ENCODE measurements at places on chromosomes 3 and 15.

DNA sequence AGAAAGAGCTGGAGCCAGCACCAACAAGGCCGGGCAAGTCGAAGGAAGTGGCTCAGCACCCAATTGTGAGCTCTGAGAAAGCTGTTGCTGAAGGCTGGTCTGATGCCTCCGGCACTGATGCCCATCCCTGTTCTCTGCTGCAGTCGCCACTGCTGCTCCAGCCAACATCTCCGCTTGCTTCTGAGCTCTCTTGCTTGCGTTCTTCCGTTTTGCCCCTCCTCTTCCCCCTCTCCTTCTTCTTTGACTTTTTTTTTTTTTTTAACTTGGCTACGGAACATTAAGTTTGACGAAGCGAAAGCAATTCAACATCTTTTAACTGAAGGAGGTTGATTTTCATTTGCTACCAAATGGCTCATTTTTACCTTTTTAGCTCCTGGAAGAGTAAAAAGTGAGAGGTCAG lies 442.9 kb downstream of the MCTP2 start:
- no peak for DNase-seq

- DNase-seq, result no peak
Observed at GRCh38 chr3:12856626-12857025, 15.3 kb upstream of the RPL32 start.

DNA sequence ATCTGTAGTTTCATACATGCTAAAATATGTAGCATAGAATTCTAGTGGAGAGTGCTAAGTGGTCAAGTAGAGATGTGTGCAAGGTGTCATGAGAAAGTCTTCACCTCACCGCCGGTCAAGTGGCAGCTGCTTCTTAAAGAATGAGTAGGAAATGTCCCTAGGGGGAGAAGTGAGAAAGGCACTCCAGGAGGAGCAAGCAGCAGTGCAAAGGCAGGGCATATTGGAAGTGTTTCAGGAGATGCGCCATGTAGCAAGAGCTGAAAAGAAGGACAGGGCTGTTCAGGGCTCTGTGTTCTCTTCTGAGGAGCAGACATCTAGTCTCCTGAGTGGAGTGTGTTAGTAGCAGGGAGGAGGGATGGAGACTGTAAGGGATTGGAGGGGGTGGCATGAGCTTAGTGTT lies 312.4 kb upstream of the SEMA6D start:
- no peak for DNase-seq

- DNase-seq, result no peak
Observed at GRCh38 chr15:79115986-79116665, 25.5 kb upstream of the RASGRF1 start.

DNA sequence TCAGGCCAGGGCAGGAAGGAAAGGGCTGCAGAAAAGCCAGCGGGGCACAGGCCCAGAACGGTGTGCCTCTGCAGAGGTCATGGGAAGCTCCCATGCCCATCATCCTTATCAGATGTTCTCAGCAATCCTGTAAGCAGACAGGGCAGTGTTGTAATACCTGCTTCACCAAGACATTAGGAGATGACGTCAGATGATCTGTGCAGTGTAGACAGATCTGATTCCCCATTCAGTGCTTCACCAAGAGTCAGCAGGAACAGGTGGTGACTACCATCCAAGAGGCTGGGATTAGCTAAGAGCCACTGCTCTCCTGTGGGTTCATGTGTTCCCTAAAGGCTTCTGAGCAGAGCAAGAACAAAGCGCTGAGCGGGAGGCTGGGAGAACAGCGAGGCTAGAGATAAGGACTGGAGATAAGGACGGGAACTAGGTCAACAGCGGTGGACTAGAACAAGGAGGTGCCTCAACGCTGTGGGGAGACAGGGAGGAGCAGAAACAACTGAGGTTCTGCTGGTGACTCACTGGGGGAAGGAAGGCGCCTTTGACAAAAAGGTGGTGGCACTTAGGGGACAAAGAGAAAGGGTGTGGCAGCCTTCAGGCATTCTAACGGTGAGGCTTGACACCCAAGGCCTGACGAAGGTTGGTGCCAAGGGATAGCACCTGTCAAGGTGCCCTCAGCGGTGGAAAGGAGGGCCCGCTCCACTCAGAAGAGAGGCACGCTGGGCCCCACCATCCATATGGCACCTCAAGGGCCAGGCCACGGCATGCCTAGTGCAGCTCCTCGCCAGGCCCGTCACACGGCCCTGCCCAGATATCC lies 28.4 kb downstream of the CCDC12 start:
- DNase-seq, result no peak
